ENCODE measurements at places on chromosomes 16 and 17.

GRCh38 chr16:65675161-65675560 lies 553.3 kb upstream of the CDH11 start:
- DNase-seq, result no peak

- DNase-seq, result no peak
Observed at GRCh38 chr17:70130289-70130688, 39.0 kb upstream of the KCNJ2 start.

GRCh38 chr17:50055426-50056216 lies at the start of gene ITGA3:
Gene ITGA3 (plus strand): TSS chr17:50056110. CDS start chr17:50056440, 330 bp downstream.
- DNase-seq, result peak; percentile 81

- DNase-seq, result no peak
Observed at GRCh38 chr16:65534121-65534528, 412.3 kb upstream of the CDH11 start.

- no peak for DNase-seq
Observed at GRCh38 chr16:78452025-78452555, 352.6 kb downstream of the WWOX start.

DNA sequence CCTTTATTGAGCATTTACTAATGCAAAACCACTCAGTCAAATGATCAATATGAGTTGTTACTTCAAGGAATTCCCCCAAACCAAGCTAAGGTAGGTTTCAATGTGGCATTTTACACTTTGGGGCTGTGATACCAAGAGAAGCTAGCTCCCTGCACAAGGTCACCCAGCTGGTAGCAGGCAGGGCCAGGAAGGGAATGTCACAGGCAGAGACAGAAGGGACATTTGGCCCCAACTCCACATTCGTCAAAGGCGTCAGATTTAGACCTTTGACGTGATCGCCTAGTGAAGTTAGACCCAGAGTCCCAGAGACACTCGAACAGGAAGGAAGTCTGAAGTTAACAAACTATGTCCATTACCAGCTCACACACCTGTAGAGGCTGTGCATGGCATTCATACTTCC lies 5.5 kb upstream of the SMG1 start:
- DNase-seq, result no peak

- DNase-seq, result no peak
Observed at GRCh38 chr16:15948532-15949209, 745 bp upstream of the ABCC1 start.

DNA sequence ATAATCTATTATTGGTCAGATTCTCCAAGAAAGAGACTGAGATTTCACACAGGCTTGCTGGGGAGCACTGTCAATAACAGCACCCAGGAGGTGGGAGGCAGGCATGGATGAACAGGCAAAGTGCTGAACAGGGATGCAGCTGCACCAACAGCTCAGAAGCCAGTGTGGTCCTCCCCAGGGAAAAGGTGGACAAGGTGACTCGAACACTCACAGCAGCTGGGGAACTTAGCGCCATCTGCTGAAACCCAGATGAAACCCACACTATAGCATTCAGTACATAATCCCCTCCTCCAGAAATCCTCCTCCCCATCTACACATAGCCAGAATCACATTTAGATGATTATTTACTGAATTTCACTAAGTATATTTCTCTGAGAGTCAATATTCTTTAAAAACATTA lies 255.2 kb upstream of the WSB1 start:
- DNase-seq, result peak; percentile 5

GRCh38 chr17:58702708-58703107 lies 10.3 kb downstream of the RAD51C start:
- no peak for DNase-seq

DNA sequence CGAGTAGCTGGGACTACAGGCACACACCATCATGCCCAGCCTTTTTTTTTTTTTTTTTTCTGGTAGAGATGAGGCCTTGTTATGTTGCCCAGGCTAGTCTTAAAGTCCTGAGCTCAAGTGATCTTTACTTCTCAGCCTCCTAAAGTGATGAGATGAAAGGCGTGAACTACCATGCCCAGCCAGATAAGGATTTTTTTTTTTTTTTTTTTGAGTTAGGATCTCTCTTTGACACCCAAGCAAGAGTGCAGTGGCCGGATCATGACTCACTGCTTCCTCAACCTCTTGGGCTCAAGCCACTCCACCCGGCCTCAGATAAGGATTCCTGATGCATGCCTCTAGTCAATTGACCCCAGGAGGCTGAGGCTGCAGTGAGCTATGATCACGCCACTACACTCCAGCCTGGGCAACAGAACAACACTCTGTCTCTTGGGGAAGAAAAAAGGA lies 11.2 kb upstream of the PLEKHG4 start:
- no peak for DNase-seq

DNA sequence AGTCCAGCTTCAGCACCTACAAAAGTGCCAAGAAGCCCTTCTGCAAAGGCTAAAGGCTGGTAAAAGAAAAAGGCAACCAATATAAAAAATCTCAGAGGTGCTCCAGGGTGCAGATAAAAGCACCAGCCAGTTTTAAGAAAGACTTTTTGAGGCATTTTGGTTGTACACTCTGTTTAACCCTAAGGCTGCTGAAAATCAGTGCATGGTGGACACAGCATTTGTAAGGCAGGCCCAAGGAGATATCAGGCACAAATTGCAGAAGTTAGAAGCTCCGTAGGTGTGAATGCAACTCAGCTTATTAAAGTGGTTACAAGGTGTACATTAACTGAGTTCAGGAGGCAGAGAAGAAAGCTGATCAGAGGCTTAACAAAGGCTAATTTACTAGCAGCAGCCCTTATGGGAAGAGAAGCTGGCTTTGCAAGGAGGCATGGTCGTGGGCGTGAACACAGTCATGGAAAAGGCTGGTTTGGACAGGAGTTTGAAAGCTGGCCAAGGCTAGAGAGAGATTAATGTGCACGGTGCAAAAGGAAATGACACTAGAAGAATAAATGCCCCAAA lies 21.1 kb downstream of the ACSM1 start:
- DNase-seq, result no peak

GRCh38 chr17:9226794-9227135 lies 205.5 kb downstream of the NTN1 start:
- no peak for DNase-seq

DNA sequence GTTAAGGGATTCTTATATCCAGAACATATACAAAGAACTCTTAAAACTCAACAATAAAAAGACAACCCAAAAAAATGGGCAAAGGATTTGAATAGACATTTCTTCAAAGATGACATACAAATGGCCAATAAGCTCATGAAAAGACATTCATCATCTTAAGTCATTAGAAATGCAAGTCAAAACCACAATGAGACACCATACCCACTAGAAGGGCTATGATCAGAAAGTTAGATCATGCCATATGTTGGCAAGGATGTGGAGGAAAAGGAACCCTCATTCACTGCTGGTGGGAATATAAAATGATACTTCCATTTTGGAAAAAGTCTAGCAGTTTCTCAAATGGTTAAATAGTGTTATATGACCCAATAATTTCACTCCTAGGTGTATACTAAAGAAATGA lies 9.4 kb downstream of the PLD6 start:
- DNase-seq, result no peak

- DNase-seq, result no peak
Observed at GRCh38 chr17:82080789-82081464, 15.3 kb upstream of the DUS1L start.

GRCh38 chr16:23508589-23509440 lies 1.5 kb downstream of the GGA2 start:
- no peak for DNase-seq

GRCh38 chr16:71723537-71724319 lies 773 bp downstream of the PHLPP2 start:
- DNase-seq, result peak; percentile 90

DNA sequence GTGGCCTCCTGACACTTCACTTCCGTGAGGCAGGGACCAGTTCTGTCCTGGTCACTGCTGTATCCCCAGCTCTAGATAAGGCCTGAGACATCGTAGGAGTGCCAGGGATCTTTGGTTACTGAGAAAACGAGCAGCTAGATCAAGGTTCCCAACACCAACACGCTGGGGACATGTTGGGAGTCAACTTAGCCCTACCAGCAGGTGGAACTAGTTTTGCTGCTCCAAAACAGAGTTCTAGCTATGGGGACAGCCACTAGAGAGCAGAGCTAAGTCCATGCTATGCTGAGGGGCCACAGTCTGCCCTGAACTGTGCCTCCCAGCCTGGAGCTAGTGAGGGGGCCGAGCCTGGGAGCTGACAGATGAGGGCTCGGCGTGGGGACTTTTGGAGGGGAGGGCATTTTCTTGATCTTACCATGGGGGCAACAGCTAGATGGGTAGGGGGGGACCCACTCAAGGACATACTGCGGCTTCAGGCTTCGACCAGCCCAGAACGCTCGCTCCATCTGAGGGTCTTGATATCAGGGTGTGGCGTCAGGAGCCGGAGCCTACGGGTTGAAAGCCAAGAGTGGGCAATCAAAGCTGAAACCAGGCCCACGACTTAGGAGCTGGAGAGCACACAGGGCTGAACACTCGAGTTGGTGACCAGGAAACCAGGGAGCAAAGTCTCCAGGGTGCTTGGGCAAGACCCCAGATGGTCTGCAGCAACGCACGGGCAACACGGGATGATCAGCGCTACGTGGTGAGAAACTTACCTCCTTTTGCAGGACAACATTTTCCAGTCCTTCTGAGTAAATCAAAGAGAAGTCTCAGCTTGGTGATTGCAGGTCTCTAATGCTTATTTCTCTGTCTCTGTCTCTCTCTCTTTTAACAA lies 13.4 kb downstream of the SNX20 start:
- DNase-seq, result no peak

GRCh38 chr16:75497558-75497957 lies 2.3 kb upstream of the CHST6 start:
- DNase-seq, result no peak

GRCh38 chr16:10741844-10742243 lies 1.8 kb upstream of the NUBP1 start:
- no peak for DNase-seq

- DNase-seq, result no peak
Observed at GRCh38 chr16:86635176-86635876, 57.0 kb downstream of the FOXL1 start.

- DNase-seq, result no peak
Observed at GRCh38 chr17:34884597-34884996, 76.7 kb downstream of the CCT6B start.

GRCh38 chr17:81518785-81519283 lies 6.2 kb upstream of the ACTG1 start:
- no peak for DNase-seq

DNA sequence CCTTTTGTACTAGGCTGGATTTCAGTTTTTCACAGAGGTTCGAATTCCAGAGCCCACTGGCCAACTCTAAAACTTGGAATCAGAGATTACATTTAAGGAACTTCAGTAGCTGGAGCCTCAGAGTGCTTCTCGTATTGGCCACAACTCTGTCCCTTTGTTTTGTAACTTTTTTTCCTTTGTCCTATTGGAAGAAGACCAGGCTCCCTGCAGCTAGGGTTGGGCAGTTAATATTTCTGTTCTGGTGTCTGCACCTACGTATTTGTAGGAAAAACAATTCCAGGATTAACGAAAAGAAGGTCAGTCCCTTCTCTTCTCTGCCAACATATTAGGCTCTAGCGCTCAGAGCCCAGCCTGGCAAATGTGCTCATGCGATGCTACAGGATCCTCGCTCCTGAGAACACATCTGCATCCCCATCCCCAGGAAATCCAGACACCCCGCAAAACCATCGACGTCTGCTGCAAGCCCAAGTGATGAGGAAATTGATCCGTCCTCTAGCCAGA lies 1.9 kb downstream of the CDH11 start:
- no peak for DNase-seq

DNA sequence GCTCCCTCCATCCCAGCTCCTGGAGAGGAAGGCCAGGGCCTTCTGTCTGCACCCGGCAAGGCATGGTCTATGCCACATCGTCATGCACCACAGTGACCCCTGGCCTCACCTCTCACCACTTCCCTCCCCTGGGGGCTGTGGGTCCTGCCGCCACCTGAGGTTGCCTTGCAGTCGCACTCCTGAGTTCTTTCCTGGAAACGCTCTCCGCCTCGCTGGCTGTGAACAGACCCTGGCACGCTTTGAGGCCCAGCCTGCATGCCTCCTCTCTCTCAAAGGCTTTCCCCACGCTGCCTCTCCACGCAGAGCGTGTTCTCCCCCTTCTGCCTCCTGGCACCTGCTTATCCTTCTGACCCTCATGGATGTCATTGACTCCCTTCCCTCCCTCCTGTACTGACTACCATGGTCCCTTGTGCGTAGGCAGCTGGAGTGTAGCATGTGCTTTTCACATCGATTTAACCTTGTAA lies 45.4 kb downstream of the SEC14L1 start:
- no peak for DNase-seq

- no peak for DNase-seq
Observed at GRCh38 chr16:87895641-87896141, 26.4 kb upstream of the SLC7A5 start.

DNA sequence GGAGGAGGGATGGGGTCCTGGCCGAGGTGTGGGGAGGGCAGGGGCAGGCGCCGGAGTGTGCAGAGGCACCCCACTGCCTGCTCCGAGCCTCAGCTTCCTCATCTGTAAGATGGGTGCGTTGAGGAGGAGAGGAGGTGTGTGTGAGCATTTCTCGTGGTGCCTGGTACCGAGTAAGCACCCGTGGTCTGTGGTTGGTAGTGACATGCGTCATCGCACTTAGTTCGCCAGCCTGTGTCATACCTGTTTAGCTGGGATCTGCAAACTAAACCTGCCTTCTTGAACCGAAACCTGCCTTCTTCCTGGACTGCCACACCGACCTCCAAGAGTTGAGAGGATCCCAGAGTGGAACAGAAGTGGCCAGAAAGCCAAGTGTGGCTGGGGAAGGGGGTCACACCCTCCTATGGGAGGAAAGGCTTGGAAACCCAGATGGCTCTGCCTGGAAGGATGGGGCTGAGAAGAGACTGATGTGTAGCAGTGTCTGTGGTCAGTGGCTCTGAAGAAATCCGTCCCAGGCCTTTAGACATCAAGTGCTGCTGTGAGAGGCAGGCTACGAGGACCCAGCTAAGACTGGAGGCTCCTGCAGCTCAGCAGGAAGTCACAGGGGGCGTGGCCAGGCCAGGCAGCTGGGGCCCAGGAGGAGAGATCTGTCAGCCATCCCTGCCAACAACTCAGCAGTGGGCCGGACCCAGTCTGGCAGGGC lies 162.6 kb upstream of the PLCG2 start:
- no peak for DNase-seq

DNA sequence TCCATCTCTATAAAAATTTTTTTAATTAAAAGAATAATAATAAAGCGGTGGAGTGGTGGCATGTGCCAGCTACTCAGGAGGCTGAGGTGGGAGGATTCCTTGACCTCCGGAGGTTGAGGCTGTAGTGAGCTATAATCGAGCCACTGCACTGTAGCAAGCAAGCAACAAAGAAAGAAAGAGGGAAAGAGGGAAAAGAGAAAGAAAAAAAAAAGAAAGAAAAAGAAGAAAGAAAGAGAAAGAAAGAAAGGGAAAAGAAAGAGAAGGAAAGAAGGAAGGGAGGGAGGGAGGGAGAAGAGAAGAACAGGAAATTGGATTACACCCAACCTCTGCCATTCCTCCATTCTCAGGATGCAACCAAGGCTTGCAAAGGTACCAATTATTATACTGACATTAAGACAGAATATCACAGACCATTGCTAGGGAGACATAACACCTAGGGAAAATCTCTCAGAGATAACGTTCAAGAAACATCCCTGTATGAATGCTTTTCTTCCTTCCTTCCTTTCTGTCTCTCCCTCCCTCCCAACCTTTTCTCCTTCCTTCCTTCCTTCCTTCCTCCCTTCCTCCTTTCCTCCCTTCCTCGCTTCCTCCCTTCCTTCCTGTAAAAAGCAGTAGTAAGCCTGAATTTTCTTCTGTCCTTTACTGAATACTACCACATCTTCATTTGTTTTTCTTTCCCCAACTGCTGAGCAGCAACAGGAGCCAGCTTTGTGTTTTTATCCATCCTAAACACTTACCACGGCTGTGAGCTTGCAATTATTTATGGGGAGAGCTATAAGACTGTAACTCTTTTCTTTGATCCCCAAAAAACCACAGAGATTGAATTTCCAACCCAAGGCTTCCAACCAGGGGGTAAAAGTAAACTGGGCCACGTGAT lies 1.8 kb upstream of the LITAF start:
- no peak for DNase-seq
